GM23248 (cell line): ENCODE measurements at places on chromosomes 1 and 21. TPM values are rescaled to one million over a fixed set of nuclear protein-coding genes. Genes with fewer than 3 reads are reported as not detected.

DNA sequence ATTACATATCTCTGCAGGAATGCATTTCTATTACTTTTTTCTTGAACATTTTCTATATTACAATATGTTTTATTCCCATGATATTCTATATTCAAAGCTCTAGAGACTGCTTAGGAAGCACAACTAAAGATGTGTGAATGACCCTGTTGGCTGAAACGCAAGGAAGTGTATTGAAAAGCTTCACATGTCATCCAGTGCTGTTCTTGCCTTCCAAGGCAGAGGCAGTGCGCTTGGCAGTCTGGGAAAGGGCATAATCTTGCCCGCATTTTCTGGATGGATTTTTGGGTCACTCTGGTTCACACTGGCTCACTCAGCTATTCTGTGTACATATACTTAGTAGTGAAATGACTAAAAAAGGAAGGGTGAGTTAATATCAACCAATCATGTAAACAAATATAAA is 262.4 kb downstream of the PTPRC start:
- DNase-seq = no peak

- peak; percentile 55 for DNase-seq
Measured at GRCh38 chr1:218330043-218330623, 15.0 kb upstream of the TGFB2 start.

GRCh38 chr21:34526618-34527290 is 14.7 kb upstream of the KCNE1 start:
- DNase-seq = peak; percentile 99

GRCh38 chr1:61132176-61132638 is 49.8 kb downstream of the NFIA start:
- no peak for DNase-seq

- peak; percentile 34 for DNase-seq
Measured at GRCh38 chr1:201399352-201400126, 415 bp upstream of the LAD1 start.

GRCh38 chr1:15063346-15063745 is 90.2 kb upstream of the TMEM51 start:
- no peak for DNase-seq

DNA sequence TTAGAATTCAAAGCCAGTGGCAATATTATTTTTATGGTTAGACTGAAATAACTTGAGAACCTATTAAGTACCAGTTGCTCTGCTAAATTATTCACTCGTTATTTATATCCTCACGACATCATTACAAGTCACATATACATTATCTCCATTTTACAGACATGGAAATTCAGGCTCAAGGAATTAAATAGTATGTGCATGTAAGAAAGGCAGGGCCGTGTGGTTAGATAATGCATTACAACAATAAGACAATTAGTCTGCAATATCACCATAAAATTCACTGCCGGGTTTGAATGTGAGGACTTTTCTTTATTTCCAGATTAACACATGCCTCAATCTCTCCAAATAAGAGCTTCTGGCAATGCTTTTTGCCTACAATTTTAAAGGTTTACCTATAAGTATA is 523.4 kb downstream of the PTBP2 start:
- DNase-seq = no peak

The SAMD13 gene
- polyA plus RNA-seq = 0.71 and 0.78 TPM in 2 replicates

The PPIAL4G gene
- polyA plus RNA-seq = not detected in 2 replicates

The PIGK gene
- 79.2 and 79.8 TPM in 2 replicates for polyA plus RNA-seq
